ENCODE measurements at places on chromosomes 1 and 21.

- no peak for DNase-seq
Observed at GRCh38 chr1:46215504-46215903, 12.4 kb downstream of the LURAP1 start.

DNA sequence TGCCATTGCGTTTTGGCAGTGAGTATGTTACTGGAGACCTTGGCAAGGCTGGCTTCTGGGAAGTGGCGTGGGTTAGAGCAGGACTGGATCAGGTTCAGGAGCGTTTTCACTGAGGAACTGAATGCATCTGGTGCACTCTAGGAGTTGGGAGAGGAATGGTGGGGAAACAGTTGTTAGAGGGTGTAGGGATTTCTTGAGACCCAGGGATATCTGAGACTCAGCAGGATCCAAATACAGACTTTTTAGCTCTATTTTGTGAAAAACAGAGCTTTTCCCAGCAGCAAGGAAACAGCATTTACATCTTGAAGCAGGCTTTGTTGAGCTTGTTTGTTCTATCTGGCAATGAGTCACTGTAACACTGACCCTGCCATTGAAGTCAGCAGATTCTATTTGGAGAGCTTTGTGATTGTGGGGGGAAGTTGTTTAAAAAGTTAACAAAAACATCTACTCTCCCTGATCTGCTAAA lies 56.9 kb upstream of the NRIP1 start:
- DNase-seq: no peak

- DNase-seq: no peak
Observed at GRCh38 chr1:156225677-156226014, 12.8 kb downstream of the PMF1 start.

DNA sequence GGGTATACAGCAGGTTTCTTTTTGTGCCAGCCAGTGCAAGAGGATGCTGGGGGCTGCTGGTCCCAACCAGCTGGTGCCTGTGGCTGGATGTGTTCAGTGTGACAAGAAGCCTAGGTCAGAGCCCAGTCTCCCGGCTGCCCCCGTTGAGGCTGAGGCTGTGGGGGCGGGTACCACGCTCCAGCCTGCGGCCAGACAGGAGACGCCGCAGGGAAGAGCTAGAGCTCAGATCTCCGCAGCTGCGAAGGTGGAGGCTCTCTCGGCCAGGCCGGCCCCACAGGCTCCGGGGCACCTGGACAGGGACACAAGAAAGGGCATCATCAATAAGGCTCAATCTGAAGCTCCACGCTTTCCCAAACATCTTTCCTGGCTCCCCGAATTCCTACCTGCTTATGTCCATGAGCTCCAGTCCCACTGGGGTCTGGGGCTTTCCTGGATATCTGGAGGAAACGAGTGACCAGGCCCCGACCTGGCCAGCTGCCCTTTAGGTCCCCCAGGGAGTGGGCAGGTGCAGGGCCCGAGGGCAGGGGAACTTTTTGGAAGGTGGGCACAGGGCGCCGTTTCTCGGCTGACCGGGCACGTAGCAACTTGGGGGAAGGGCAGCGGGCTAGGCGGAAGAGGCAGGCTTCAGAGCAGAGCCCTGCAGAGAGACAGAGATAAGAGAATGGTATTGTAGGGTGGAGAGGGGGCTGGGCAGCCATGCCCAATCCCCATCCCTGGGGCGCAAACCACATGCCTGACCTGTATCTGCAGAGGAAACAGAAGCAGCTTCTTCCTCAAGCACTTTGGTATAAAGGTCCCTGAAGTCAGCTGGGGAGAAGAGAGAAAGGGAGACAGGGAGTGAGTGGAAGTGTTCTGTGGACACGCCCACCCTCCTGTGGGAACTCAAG lies 7.4 kb downstream of the ENTREP3 start:
- DNase-seq: no peak

- peak; percentile 67 for DNase-seq
Observed at GRCh38 chr1:178532392-178532791, 19.5 kb downstream of the TEX35 start.

- DNase-seq: no peak
Observed at GRCh38 chr1:221040101-221040500, 160.9 kb downstream of the HLX start.

GRCh38 chr1:11529330-11529729 lies 50.4 kb downstream of the DISP3 start:
- DNase-seq: no peak

Data from CD4-positive, alpha-beta T cell treated with Interleukin-15 for 4 hours (primary cell).